ENCODE measurements at places on chromosomes 11 and 22.

- DNase-seq: no peak
These were observed 6.6 kb upstream of the ASCL2 start for GRCh38 chr11:2277008-2277346.

- no peak for DNase-seq
These were observed 38.3 kb downstream of the TP53I11 start for GRCh38 chr11:44912270-44912987.

DNA sequence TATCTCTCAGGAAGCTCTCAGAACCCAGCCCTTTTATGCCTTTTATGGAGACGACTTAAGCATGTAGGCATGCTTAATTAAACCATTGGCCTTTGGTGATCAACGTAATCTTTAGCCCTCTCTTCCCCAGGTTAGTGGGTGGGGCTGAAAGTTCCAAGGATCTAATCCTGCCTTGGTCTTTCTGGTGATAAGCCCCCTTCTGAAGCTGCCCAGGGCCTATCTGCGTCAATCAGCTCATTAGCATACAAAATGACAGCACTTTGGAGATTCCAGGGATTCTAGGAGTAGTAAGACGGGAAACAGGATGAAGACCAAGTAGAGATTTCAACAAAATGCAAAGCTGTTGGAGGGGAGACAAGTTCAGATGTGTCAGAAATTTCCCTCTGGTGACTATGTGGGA, 3.1 kb downstream of the FAM118A start:
- DNase-seq: no peak

DNA sequence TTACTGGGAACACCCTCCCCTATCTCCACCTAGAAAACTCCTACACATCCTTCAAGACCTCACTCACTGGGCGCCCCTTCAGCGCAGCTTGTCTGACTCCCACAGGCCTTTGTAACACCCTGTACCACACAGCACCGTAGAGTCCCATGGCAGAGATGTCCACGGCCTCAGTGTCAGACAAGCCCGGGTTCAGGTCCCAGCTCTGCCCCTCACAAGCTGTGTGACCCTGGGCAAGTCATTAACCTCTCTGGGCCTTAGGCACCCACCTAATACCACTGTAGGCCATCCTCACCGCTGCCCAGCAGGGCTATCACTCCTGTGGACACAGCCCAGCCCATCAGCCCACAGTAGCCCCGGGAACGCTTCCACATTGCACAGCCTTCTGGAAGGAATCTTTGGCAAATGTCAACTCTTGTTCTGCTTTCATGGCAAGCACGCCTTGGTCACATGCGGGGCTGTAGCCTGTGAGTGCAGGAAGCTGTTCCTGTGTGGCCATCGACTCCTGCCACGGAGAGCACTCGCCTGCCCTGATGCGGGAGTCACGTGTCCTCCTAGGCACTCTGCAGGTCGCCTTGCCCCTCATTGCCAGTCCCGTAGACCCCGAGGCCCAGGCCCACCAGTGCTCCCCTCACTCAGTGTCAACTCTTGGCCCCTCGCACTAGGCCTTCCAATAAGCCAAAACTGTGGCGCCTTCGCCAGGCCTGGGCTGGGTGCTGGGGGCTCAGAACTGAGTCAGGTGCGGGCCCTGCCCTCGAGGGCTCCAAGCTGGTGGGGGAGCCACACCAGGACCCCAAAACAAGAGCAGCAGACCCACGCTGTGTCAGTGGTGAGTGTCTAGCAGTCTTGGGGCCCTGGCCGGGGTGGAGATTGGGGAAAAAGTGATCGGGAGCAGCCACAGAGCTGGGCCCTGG, 32.9 kb upstream of the RFPL3 start:
- DNase-seq: no peak

DNA sequence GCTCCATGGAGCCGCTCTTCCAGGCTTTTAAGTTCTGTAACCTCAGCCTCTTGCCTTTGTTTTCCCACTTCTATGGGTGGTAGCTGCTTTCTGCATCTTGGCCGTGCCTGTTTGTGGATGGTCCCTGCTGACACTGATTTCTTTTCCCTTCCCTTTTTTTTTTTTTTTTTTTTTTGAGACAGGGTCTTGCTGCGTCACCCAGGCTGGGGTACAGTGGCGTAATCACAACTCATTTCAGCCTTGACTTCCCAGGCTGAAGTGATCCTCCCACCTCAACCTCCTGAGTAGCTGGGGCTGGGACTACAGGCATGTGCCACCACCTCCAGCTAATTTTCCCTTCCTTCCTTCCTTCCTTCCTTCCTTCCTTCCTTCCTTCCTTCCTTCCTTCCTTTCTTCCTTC, 57.7 kb upstream of the EP300 start:
- no peak for DNase-seq

- DNase-seq: no peak
These were observed 15.2 kb downstream of the SERPINH1 start for GRCh38 chr11:75577207-75577606.

- no peak for DNase-seq
These were observed 60.4 kb downstream of the TRAF6 start for GRCh38 chr11:36449561-36450096.

DNA sequence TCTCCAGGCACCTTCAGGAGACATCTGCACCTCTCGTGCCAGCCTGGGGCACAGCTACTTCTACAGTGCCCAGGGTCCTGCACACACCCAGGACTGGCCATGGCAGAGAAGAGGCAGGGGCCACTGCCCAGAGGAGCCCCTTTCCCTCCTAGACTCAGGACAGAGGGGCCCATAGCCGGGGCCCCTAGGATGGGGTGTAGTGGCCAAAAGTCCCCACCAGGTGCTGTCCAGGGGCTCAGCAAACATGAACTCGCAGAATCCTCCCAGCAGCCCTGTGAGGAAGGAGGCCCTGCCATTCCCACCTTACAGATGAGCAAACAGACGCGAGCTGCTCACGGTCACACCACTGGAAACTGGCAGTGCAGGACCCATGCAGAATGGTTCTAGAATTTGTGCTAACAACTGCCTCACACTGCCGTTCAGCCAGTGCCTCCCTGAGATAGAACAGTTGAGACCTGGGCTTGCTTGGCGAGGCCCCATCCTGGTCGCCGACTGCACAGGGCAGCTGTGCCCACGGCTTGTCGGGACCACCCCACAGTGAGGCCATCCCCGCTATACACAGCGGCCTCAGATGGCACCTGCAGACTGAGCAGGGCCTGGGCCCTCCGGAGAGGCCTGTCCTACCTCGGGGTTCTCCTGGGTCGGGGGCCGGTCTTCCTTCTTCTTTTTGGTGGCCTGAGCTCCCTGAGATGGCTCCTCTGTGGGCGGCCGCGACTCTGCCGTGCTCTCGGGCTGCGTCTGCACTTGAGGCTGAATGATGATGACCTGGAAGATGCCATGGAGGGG, 96.4 kb downstream of the PHF21B start:
- no peak for DNase-seq

GRCh38 chr22:22159384-22159783, 85.2 kb upstream of the VPREB1 start:
- no peak for DNase-seq

DNA sequence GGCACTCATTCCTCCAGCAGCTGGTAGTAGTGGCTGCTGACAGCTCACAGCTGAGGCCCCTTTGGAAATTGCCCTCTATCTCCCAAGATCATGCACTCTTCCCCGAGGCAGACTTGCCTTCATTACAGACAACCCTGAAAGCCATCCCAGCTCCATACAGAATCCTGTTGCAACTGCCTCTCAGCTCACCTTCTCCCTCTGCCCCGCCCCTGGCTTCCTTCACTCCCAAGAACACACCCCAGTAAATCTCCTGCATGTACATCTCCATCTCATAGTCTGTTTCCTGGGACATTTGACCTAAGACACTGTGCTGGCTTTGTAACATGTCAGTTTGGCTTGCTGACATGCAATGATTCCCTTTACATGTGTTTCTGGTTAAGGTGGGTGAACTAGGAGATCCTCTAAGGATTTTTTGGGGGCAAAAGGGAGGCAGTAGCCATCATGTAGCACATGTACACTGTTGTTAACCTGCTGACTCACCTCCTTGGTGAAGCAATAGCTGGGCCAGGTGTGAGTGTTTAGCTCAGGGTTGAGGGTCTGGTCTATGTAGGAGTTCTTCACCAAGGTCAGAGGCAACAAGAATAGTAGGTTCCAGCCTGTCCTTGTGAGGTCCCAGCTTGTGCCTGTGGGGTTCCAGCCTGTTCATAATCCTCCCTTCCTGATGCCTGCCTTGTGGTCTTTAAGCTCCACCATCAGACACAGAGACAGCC, 179.6 kb downstream of the CSNK2A3 start:
- no peak for DNase-seq

DNA sequence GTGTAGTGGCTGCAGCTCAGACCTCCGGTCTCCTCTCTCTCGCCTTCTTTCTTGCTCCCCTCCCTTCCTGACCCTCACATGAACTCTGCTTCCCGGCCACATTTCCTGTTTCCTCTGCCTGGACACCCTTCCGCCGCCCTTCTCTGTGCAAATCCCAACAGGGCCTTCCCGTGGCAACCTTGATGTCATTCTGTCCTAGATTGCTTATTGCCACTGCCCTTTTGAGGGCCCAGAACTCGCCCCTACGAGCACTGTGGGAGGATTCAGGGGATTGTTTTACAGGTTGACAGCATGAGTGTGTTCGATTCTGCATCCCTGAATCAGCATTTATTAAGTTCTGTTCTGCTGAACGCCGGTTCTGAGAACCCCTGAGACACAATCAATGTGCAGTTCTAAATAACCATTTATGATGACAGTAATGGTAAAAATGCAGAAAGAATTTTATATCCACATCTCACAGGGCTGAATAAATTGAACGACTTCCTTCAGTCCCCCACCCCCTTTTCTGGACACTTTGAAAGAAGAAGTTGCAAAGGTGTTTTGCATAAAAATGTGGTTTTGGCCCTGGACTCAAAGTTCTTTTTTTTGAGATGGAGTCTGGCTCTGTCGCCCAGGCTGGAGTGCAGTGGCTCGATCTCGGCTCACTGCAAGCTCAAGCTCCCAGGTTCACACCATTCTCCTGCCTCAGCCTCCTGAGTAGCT, 6.4 kb downstream of the BATF2 start:
- no peak for DNase-seq

DNA sequence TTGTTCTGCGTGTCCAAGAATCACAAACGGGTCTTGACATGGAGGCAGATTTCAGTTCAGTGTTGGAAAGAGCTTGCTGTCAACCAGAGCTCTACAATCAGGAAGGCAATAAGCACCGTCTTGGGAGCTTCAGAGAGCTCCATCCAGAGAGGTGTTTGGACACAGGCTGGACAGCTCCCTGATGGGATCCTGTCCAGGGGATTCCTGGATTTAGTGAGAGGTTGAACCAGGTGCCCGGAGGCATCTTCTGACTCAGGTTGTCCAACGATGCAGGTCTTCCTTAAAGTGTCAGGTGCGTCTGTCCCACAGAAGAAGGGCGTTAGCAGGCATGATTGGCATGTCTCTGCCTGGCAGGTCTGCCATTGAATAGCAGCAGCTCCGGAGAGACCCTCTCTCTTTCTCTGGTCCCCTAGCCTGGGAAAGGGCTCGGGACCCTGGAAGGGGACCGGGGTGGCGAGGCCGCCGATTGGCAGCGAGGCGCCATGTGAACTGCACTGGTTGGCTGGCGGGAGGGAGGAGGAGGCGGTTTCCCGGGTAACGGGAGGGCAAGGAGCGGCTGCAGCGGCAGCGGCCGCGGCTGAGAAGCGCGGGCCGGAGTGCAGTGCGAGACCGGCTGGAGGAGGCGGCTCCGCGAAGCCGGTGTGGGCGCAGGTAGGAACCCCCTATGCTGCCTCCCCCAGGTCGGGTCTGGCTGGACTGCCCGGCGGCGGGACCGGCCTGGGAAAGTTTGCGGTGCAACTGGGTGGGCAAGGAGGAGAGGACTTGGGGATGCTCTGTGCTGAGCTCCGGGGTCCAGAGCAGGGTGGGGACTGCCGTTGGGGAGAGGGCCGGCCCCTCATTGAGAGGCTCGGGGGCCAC, 104.1 kb upstream of the E2F8 start:
- DNase-seq: no peak

DNA sequence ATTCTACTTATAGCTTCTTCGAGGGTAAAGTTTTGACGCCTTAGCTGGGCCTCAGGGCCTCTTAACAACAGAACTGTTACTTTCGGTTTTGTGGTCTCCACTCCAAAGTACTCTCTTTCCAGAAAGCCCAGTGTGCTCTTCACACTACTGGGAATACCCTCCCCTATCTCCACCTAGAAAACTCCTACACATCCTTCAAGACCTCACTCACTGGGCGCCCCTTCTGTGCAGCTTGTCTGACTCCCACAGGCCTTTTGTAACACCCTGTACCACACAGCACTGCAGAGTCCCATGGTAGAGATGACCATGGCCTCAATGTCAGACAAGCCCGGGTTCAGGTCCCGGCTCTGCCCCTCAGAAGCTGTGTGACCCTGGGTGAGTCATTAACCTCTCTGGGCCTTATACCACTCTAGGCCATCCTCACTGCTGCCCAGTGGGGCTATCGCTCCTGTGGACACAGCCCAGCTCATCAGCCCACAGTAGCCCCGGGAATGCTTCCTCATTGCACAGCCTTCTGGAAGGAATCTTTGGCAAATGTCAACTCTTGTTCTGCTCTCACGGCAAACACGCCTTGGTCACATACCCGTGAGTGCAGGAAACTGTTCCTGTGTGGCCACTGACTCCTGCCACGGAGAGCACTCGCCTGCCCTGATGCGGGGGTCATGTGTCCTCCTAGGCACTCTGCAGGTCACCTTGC, 51.4 kb downstream of the SHISAL1 start:
- DNase-seq: no peak

DNA sequence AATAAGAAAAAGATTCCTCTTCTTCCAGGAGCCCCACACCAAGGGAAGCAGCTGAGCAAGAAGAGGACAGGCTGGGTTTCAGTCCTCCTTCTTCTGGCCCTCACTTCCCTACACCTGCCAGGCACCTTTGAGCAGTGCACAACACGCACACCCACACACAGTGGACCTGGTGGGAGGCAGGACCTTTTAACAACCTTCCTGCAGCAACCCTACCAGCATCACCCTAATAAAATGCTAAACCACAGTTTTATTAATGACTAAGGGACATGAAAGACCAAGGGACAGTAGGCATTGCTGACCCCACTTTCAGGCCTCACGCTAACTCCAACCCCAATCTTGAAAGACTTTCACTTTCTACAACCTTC, 12.2 kb downstream of the ARAP1 start:
- no peak for DNase-seq

- DNase-seq: no peak
These were observed 129.7 kb downstream of the LDLRAD3 start for GRCh38 chr11:36073411-36074203.

DNA sequence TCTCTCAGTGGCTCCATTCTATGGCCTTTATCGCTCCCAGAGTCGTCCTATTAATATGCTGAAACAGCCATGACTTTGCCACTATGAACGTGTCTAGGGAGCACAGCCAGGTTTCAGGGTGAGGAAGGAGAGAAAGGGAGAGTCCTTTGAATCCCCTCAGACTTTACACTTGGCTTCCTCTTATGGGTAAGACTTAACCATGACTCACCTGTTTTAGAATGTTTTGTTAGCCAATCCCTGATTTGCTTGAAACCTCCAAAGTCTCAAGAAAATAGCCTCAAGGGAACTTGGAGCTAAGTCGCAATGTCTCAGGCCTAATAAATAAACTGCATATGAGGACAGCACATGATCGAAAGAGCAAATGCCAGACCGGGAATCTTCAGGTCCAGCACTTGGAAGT, 131.2 kb upstream of the RCN1 start:
- no peak for DNase-seq

- DNase-seq: no peak
These were observed 7.0 kb downstream of the MYO7A start for GRCh38 chr11:77135069-77135468.
